Stimulated activated CD8-positive, alpha-beta memory T cell treated with anti-CD3 and anti-CD28 coated beads, Interleukin-15, amount 100 ng/mL, for 1 hour (primary cell): ENCODE measurements at places on chromosomes 6 and 20.

GRCh38 chr6:168221000-168221399, 98.6 kb downstream of the DACT2 start:
- no peak for DNase-seq

- no peak for DNase-seq
Measured at GRCh38 chr6:53041356-53041755, 23.8 kb upstream of the FBXO9 start.

DNA sequence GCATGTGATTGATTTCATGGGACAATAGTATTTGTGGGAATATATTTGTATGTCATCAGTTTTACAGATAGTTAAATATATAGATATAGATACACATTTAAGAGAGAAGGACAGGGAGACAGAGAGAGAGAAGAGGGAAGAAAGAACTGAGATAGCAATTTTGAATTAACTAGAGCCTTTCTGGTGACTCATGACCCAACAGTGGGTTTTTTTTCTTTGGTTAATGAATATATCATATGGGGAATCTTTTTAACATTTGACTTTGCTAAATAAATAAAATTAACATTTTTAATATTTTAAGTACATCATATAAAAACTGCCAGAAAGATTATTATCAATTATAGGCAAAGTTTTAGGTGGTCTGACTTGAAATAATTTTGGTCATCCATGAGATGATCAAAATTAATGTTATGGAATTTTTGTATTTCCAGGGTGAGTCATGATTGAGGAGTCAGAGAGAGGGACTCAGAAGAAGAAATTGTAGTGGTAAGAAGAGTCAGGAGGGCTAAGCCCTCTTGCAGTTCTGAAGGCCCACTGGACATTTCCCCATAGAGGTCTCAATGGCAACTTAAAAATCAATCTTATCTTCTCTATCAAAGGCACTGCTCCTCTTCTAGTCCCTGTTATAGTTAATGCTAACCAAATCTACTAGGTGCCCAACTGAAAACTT, 508.1 kb upstream of the MAP3K7 start:
- DNase-seq: no peak

- DNase-seq: no peak
Measured at GRCh38 chr20:8033151-8033841, 13.7 kb upstream of the TMX4 start.

- no peak for DNase-seq
Measured at GRCh38 chr6:105215506-105215905, 35.7 kb upstream of the POPDC3 start.

- no peak for DNase-seq
Measured at GRCh38 chr6:113015249-113015648, 668.1 kb downstream of the RFPL4B start.

DNA sequence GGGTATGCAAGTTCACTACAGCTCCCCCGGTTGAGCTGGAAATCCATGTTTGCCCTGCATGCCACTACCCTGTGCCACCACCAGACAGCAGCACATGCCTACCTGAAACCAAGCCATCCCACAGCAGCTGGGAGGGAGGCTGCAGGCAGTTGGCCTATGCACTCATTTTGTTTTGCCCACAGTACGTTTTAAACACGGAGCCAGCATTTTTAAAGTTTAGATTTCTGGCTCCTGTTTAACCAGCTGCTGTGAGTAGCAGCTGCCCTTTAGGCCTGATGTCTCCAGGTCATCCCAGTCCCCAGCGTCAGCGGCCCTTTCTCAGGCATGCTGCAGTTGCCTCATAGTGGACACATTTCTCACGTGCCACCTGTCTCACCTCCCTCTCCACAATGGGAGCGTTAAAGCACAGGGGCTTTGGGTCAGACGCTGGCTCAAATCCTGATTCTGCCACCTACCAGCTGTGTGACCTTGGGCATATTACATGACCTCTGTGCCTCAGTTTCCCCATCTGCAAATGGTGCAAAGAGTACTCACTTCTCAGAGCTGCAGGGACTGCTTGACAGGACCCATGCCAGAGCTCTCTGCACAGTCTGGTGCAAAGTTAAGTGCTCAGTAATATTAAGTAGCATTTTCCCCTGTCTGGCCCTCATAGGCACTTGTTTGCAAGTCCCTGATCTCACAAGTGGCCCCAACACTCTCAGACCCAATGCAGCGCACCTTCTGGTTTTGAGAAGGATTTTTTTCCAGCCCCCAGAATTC, 8.2 kb upstream of the UBE2V1 start:
- peak; percentile 30 for DNase-seq

DNA sequence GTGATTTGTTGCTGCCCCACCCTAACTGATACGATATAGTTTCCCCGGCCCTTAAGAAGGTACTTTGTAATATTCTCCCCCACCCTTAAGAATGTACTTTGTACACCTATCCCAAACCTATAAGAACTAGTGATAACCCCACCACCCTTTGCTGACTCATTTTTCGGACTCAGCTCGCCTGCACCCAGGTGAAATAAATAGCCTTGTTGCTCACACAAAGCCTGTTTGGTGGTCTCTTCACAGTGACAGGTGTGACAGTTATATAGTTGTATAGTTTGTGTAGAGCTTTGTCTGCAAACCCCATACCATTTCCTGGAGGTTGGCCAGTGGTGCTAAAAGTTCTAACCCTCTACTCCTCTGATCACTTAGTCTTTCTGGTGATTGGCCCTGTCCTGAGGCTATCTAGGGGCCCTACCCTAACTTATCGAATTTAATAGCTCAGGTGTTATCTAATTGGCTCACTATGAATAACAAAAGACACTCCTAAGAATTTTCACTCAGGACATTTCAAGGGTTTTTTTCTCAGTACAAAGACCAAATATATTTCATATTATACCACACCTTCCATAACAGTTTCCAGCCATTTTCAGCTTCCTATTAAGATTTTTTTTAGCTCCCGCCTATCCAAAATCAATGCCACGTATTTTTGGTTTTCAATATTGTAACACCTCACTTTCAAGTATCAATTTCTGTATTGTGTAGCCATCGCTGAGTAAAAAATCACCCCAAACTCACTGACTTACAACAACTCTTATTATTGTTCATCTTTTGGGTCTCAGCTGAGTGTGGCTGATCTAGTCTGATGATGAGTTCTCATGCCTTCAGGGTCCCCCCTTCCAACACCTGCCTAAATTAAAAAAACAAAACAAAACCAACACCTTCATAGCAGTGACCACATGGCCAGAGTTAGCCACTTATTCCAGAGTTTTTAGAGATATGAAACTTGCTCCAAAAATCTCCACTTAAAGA, 9.8 kb upstream of the BTN1A1 start:
- DNase-seq: no peak

DNA sequence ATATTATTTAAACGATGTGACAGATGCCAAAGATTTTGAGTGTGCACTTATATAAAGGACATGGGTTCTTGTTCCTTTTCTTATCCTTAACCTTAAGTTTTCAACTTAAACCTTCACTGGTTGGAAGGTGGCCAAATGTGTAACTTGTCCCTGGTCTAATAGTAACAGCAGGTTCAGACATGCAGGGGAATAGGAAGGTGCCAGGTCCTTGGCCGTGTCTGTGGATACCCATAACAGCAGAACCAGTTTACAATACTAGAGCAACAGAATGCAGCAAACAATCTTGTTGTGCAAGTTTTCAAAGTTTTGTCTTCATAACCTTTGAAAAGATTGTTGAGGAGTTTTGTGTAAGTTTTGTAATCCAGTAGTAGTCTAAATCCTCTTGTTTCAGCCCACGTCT, 4.4 kb downstream of the MYB start:
- DNase-seq: no peak

DNA sequence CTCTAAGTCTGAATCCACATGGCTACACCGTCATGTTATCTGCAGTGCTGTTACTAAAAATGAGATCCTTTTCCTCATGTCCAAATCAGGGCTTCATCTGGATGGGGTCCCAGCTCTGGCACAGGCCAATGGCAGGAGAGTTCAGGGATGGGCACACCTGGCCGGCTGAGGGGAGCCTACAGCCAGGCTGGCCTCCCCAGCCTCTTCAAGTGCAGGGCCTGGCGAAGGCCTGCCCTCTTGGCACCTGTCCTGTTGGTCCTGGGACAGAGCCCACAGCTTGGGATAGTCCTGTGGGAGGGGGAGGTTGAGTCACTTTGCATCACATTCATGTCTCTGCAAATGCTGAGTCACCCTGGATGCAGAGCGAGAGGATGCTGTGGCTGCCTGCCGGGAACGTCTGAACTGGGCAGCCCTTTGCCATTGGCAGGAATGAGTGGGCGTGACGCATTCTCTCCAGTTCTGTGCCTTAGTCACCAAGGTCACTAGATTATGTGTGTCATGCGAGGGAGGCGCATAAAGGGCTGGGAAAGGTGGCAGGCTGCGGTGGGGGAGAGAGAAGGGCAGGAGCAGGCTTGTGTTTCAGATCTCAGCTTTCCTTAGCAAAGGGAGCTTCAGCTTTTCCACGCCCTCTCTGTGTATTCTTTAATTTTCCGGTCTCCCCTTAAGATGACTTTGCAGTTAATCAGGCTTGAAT, 223.2 kb upstream of the ECI2 start:
- DNase-seq: no peak

- DNase-seq: no peak
Measured at GRCh38 chr20:64149141-64149540, 15.1 kb upstream of the MYT1 start.

- no peak for DNase-seq
Measured at GRCh38 chr6:45187836-45188235, 140.3 kb upstream of the RUNX2 start.

GRCh38 chr20:20231528-20232298, 136.2 kb upstream of the INSM1 start:
- DNase-seq: no peak

- no peak for DNase-seq
Measured at GRCh38 chr6:7911345-7911725, 747 bp upstream of the TXNDC5 start.

- DNase-seq: no peak
Measured at GRCh38 chr20:59443550-59443949, 143.1 kb downstream of the EDN3 start.
